ENCODE measurements at places on chromosomes 4 and X. TPM values are rescaled to one million over a fixed set of nuclear protein-coding genes. Genes with fewer than 3 reads are reported as not detected.

FRG1 gene
- 29.7 TPM for total RNA-seq

ENPP6 gene
- total RNA-seq, result not detected

EGF gene
- total RNA-seq, result 0.13 TPM

F8A2 gene
- not detected for total RNA-seq

FAM114A1 gene
- total RNA-seq, result 318 TPM

GRCh38 chr4:79178760-79179159 is 147.1 kb downstream of the NAA11 start:
- DNase-seq, result no peak

DNA sequence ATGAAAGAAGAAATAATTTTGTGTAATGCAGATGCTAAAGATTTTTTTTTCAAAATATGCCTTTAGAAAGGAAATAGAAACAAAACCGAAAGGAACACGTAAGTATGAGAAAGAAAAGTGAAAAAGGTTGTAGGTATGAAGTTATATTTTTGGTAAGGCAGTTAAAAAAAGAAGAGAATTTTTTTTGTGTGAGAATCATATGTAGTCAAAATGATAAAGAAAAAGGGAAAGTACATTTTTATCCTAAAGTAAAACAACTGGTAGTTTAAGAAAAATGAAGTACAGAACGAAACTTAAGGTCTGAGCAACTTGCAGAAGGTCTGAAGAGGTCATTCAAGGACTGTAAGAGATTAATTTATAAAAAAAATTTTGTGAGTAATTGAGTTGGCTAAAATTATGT is 164.0 kb upstream of the TRAM1L1 start:
- no peak for DNase-seq

DNA sequence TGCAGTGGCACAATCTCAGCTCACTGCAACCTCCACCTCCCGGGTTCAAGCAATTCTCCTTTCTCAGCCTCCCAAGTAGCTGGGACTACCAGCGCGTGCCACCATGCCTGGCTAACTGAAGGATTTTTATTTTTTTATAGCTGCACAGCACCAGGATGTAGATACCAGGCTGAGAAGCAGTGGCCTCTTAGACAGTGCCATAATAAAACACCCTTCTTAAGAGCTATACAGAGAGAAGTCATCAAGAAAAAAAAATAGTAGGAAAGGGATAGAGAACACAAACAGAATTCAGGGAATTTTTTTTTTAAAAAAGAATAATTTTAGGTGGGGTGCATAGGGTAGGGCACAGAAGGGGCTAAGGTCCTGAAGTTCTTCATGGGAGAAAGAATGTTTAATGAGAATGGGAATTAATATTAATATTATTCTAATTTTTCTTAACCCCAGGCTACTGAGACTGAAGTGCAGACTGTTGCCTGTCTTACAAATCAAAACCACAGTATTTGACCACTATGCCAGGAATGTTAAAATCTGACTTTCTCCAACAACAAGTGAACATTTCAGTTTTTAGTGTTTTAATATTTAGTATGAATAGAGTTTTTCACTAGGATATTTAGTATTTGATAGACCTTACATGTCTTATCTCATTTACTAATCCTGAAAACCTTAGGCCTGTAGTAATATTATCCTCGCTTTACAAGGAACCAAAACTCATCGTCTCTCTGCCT is 146.7 kb downstream of the KCNIP4 start:
- DNase-seq, result peak; percentile 40

- no peak for DNase-seq
Observed at GRCh38 chrX:139324756-139325155, 205.8 kb upstream of the F9 start.

DNA sequence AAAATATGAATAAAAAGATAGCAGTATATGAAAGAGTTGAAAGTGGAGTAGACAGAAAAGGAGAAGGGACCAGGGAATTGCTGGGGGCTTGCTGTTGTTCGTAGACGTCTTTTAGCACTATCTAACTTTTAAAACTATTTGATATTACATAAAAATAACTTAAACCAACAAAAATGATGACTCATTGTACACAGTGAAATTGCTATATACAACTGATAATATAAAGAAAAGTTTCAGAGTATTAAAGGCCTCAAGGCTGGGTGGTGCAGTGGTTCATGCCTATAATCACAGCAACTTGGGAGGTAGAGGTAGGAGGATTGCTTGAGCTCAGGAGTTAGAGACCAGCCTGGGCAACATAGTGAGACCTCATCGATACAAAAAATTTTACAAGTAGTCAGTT is 5.2 kb downstream of the TRPC3 start:
- no peak for DNase-seq

- peak; percentile 55 for DNase-seq
Observed at GRCh38 chrX:10722851-10723250, 102.5 kb upstream of the MID1 start.

FGD1 gene
- 9.1 TPM for total RNA-seq

DNA sequence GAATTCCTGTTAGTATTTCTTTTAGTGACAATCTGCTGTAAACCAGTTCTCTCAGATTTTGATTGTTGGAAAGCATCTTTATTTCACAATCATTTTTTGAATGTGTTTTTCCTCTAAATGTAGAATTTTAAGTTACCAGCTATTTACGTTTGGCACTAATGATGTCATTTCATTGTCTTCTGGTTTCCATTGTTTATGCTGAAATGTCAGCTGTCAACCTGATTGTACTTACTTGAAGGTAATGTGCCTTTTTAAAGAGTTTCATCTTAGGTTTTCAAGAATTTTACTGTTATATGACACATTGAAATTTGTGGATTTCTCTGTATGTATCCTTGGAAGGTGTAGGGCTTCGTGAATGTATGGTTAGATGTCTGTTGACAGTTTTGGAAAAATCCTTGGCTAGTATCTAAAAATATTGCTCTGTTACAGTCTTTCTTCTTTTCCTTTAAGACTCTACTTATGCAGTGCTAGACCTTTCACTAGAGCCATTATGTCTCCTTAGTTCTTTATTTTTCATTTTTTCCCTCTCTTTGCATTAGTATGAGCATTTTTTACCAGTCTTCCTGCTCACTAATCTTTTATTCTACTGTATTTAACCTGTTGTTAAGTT is 30.4 kb downstream of the SMAD1 start:
- DNase-seq, result peak; percentile 56

MED12 gene
- total RNA-seq, result 32.6 TPM

DNA sequence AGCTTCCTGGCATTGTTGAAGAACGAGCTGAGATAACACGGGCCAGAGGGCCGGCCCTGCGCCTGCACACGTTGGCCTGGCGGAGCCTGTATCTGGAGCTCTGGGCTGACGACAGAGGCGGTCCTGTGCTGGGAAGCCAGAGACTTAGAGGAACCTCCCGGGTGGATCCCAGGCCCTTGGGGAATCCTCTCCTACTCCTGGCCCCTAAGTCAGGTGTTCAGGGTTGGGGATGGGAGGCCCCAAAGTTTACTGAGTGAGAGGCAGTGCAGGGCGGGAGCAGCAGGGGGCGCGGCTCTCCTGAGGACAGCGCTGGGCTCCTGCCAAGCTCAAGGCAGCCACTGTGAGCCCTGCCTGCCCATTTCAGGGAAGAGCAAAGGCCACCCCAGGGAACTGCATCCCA is 2.5 kb upstream of the HTRA3 start:
- peak; percentile 89 for DNase-seq

DNA sequence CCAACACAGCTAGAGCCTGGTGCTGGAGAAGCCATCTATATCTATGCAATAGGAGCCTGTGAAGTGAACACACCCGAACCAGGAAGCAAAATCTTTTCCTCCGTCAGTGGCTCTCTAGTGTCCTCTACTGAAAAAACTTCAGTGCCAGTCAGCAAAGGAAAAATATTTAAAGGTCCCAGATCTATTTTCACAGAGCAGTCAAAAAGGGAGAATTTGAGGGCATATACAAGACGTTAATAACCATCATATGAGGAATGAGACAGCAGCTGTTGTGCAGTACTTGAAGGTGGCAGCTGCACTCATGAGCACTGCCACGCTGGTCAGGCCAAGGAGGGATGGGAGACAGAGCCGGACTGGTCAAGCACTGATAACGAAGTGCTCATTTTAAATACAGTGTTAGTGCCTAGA is 14.4 kb downstream of the MCUB start:
- DNase-seq, result peak; percentile 19

DNA sequence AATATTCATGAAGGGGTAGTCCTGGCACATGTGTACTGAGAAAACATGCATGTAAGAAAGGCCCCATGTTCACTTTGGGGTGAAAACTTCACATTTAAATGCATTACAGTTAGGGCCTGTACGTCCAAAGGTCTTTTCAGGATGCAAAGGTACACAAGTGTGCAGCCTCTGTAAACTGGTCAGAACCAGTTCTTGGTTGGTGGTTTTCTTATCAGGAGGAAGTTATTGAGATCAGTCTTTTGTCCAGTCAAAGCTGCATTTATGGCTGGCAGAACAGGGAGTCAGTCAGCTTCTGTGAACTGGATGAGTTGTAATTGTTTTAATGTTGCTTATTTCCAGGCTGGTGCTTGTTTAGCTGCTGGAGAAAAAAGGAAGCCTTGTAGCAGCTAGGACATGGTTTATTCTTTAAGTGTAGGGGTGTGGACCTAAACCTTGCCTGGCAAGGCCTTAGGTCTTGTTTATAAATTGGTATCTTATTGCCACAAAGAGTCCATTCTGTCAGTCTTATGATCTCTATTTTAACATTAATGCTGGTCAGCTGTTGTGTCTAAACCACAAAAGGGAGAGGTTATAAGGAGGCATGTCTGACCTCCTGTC is 1906.6 kb upstream of the TENM3 start:
- DNase-seq, result no peak

COX7B2 gene
- total RNA-seq, result not detected

DNA sequence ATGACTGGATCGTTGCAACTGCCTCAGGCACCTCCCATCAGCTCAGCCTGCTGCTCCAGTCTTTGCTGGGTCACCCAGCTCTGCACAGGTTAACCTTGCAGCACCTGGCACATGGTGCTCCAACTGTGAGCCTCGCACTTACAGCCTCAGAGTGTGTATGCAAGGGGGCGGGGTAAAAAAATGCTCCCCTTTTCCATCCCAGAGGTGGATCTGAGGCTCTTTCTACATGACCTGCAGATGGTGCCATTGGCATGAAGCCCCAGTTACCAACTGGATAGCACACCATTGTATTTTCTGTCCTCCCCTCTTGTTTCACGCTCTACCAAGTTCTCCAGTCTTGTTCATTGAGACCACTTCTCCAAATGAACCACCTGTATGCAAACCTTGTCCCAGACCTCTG is 46.2 kb upstream of the TRPC3 start:
- DNase-seq, result no peak

L1CAM gene
- 1.9 TPM for total RNA-seq

DNA sequence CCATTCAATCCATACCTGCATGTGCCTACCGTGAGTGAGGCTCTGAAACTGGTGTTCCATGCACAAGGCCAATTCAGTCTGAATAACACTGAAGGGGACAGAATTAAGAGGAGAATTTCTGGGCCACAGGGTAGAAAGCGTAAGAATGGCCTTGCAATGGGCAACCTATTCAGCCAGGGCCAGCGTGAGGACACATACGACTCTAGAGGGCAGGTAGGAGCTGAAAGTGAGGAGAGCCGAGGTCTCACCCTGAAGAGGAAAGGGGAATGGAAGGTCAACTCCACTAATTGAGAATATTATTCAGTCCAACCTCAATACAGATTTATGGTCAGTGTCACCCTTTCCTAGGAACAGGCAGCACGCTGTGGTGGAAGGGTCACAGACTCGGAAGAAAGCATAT is 202.2 kb downstream of the TRIML1 start:
- DNase-seq, result no peak

CYSLTR1 gene
- not detected for total RNA-seq

- DNase-seq, result peak; percentile 61
Observed at GRCh38 chrX:114344756-114345349, 239.0 kb upstream of the HTR2C start.

DNA sequence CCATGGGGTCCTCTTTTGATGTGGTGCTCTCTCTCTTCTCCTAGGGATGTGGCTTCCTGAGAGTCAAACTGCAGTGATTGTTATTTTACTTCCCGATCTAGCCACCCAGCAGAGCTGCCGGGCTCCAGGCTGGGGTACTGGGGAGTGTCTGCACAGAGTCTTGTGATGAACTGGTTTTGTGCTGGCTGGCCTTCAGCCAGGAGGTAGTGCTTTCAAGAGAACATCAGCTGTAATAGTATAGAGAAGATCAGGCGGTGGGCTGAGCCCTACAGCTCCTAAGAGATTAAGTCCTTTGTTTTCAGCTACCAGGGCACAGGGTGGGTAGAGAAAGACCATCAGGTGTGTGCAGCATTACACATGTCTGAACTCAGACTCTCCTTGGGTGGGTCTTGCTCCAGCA is 59.0 kb upstream of the AGTR2 start:
- DNase-seq, result no peak

DNA sequence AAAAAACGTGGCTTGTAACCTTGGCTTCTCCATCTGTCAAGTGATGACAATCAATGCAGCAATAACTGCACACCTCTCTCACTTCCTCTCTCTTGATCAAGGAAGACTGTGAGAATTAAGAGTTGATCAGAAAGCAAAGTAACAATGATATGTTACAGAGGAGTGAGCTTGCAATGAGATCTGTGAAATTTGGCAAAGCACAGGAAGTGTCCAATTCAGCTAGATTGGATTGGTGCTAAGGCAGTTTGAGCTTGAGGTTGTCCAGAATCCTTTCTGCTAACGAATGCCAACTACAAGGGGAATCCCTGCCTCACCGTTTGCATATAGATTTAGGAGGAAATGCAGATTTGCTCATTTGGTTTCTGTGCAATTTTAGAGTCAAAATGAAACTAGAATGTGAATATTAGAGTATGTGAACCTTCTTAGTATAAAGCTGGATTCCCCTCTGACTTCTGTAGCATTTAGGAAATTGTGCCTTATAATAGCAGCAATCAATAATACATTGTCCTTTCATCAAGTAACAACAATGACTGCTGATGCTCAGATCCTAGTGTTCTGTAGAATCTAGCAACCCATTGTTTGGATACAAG is 346.4 kb downstream of the PTTG2 start:
- no peak for DNase-seq

SHISA3 gene
- total RNA-seq, result not detected

HMX1 gene
- total RNA-seq, result not detected

DSPP gene
- not detected for total RNA-seq

GRCh38 chrX:68932611-68933010 is 103.8 kb downstream of the EFNB1 start:
- no peak for DNase-seq

DNA sequence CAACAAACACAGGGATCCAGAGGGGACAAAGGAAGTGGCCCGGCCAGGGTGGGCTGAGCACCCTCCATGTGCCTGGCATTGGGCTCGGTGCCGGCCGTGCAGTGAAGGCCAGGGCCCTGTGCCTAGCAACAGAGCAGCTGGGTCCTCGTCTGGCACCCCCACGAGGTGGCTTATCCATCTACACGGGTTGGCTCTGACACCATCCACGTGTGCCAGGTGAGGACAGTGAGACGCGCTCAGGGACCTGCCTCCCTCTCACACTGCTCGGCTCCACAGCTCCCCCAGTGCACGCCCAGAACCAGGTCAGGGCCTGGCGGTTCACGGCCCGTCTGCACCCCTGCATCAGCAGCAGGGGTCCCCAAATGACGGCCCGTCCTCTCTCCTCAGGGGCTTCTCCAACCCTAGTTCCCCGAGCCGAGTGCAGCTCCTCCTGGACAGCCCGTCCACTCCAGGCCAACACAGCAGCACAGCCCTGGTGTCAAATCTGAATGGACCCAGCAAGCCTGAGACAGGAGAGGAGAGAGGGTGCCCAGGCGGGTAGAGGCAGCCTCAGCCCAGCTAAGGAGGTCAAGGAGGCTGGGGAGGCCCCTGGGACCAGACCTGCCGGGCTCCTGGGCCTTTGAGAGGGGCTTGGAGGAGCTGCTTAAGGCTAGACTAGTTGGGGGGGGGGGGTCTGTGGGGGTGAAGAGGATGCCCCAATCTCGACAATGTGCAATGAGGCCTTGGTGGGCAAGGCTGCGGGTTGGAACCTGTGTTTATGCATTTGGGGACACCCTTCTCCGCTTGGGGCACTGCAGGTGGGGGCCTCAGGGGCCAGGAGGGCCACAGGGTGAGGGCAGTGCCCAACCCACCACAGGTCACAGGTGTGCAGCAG is 113.6 kb downstream of the FAM53A start:
- no peak for DNase-seq

TRIML2 gene
- not detected for total RNA-seq
